ENCODE measurements at places on chromosomes 3 and 15.

GRCh38 chr3:53328746-53329145 is 18.6 kb downstream of the DCP1A start:
- DNase-seq = no peak

DNA sequence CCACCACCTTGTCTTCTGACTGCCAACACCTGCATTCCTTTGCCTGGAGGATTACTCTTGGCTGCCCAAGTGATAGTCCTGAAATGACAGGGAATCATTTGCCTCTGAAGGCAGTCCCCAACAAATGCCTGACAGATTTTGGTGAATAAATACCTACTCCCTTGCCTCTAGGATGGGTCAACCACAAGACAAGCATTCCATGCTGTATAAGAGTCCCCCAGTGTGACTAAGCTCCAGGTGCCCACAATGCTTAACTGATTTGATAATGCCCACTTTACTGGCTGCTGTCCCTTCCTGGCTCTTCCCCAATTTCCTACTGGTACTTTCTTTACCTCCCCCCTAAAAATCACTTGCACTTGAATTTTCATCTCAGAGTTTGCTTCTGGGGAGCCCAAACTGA is 14.8 kb downstream of the THRB start:
- DNase-seq = no peak

DNA sequence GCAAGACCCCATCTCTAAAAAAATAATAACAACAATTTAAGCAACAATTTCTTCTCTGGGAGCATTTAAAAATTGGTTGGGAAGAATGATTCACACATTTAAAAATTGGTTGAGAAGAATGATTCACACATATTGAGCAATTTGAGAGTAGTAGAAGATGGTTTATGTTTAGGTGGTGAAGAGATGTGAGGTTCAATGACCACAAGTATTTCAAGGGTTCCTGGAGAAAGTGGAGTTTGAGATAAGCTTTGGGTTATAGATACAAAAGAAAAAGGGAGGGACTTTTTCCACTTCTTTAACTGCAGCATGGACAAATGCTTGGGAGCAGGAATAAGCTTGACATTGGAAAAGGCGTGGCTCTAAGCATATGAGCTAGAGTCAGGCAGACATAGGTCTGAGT is 145.7 kb upstream of the NPHP3 start:
- no peak for DNase-seq

DNA sequence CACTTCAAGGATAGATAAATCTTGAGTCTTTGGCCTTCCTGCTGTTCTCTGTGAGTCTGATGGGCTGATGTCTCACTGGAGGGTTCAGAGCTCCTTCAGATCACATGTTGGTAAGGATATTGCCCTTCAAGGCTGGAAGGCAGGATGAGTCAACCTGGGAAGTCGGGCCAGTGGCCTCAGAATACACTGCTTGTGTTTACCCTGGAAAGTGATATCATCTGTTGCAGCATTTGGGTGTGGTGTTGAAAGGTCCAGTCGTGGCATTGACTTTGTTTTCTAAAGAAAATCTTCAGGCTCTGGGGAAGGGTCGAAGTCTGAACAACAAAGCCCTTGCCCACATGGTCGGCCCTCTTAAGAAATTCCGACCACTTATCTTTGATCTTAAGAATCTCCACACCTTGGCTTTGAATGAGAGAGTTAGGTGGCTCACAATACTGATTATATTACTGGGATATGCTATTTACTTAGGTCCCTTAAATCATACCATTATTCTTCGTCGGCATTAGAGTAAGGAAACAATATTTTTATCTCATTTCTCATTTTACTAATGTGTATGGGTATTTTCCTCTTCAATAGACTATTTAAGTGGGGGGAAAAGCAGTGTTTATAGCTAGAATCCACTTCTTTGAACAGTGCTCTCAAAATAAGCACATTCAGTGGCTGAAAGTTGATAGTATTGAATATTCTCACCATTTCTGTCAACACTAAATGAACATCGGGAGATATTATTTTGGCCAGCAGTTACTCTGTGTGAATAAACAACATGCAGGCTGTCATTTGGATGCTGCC is 303.9 kb upstream of the RASGRP1 start:
- peak; percentile 8 for DNase-seq

- no peak for DNase-seq
These were observed 64.7 kb downstream of the MINAR1 start for GRCh38 chr15:79496838-79497237.

- DNase-seq = no peak
These were observed 57.7 kb downstream of the ATP2B2 start for GRCh38 chr3:10447527-10448260.

DNA sequence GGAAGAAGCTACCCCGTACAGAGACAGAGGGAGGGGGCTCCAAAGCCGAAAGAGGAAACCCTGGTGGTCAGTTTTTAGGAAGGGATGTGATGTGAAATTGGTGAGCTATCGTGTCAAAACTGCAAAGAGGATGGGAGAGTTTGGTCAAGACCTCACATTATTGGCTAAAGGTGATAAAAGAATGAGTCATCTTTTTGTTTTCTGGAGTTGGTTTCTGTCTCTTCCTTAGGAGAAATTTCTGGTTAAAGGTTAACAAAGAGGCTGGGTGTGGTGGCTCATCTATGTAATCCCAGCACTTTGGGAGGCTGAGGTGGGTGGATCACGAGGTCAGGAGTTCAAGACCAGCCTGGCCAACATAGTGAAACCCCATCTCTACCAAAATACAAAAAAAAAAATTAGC is 217.8 kb upstream of the CBLB start:
- no peak for DNase-seq

- no peak for DNase-seq
These were observed 538.6 kb downstream of the NR2F2 start for GRCh38 chr15:96869122-96869521.

GRCh38 chr3:108053483-108053882 is 37.3 kb downstream of the CD47 start:
- no peak for DNase-seq

DNA sequence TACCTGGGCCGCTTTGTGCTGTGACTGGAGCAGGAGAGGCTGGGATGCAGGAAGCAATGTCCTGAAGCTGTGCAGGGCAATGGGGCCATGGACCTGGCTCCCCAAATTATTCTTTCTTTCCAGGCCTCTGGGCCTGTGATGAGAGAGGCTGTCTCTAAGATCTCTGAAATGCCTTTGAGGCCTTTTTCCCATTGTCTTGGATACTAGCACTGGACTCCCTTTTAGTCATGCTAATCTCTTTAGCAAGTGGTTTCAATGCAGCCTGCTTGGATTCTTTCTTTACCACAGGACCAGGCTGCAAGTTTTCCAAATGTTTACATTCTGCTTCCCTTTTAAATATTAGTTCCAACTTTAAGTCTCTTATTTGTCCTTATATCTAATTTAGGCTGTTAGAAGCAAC is 64.8 kb upstream of the SGO1 start:
- no peak for DNase-seq

DNA sequence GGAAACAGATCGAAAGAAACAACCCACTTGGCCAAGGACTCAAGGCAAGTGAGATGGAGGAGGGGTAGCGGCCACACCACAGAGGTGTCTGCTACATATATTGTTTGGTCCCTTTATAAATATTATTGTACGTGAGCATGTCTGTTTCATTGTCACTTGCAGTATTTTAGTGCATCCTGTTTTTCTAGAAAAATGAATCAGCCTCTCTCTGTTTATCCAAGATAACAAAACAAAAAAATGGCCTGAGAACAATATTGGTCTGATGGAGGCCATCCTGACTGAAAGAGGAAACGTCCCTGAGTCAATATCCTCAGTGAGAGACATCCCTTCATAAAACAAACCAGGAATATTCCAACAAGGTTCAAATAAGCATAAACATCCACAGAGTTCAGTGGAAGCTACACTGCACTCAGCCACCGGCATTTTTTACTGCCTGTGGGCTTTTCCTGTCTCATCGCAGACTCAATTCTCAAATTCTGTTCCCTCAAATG is 42.0 kb downstream of the WWTR1 start:
- DNase-seq = peak; percentile 24

DNA sequence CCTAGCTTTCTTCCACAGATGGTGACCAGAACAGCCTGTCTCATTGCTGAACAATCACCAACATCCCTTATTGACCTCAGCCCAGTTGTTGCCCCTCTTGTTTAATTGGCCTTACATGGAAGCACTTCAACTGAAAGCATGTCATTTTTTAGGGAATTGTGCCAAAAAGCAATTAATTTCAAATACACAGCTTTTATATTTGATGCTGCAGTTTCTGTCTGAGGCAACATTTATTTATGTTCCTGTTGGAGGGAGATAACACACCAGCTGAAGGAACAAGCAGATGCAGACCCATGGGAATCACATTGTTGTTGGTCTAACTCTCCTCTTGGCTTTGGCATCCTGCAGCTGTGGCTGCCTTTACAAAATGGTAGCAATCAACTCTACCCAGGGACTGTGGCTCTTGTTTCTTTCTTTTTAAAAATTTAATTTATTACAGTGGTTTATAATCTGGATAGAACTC is 498.1 kb upstream of the RGMA start:
- DNase-seq = no peak

- DNase-seq = no peak
These were observed 222.2 kb downstream of the EPHB1 start for GRCh38 chr3:135017003-135017893.

DNA sequence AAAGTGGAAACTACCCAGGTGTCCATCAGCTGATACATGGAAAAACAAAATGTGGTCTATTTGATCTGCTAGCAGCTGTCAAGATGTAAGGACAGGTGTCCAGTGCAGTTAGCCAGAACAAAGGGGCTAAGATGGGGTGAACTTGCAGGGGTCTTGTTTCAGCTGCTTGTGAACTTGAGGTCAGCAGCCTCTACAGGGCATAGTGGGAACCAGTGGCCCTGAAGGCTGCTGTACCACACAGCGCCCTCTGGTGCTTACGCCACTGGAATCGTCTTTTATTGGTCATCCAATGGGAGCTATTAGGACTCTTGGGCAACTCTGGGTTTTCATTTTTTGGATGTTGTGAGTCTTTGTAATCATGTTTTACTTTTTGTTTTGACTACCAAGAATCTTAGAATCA is 62.2 kb upstream of the CTSH start:
- no peak for DNase-seq

DNA sequence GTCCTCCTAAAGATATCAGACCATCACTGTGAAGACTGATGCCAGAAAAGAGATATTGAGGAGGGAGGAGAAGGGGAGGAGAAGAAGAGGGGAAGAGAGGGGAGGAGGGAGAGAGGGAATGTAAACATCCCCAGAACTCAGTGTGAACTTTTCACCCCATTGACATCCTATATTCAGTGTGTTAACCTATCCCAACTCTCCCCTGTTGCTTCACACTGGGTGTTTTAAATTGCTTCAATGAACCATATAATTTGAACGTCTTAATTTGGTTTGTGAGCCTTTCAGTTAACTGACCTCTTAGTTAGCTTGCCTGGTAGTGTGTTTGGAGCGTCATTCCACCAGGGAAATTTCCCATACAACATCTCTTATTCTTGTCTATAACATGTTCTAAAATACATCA is 29.8 kb upstream of the PTPRG start:
- no peak for DNase-seq

DNA sequence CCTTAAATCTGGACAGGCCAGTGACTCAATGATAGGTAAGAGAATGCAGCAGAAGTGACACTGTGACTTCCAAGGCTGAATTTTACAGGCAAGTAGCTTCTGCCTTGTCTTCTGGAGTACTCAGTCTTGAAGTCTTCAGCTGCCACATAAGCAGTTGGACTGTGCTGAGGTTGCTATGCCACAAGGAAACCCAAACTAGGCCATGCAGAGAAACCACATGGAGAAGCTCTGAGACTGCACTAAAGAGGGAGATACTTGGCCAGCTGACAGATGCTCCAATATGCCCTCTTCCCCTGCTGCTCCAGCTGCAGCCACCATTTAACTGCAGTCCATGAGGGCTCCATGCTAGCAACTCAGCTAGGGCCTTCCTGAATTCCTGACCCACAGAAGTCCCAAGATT is 119.4 kb upstream of the GADL1 start:
- DNase-seq = no peak

GRCh38 chr15:50231761-50232160 is 33.8 kb downstream of the HDC start:
- DNase-seq = no peak

GRCh38 chr3:50474717-50475116 is 28.7 kb downstream of the CACNA2D2 start:
- no peak for DNase-seq

DNA sequence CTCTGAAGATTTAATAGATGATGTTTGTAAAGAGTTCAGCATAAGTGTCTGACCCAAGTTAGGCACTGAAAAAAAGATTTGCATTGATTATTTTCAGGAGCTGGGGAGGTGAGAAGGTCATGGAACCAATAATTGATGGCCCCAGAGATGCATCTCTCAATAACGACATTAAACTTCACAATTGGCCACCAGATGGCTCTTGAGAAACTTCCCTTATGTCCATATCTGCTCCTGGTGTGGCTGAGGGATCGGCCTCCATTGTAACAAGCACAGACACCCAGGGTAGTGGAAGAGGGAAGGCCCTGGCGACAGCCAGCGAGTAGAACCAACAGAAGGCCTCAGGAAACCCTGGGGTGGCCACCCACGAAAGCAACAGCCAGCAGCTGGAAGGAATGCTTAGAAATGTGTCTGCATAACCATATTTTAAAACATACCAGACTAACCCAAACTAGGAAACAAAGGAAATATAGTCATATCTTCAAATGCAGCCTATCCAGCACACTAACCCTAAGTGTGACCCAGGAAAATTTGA is 536.7 kb downstream of the SOX2 start:
- no peak for DNase-seq
